Motor neuron (in vitro differentiated cells): ENCODE measurements at places on chromosomes 16 and 17. TPM values are rescaled to one million over a fixed set of nuclear protein-coding genes. Genes with fewer than 3 reads are reported as not detected.
A peak's percentile ranks its signal among the peaks of the same experiment; 100 is the strongest.

The ATAD5 gene
- 3.8 and 4.3 TPM in 2 replicates for total RNA-seq

The ZNF423 gene
- 27.4 and 29.7 TPM in 2 replicates for total RNA-seq

The PYY gene
- not detected in 2 replicates for total RNA-seq

The C17orf50 gene
- total RNA-seq = 0.58 TPM in 1 of 2 replicates, not detected in the other

DNA sequence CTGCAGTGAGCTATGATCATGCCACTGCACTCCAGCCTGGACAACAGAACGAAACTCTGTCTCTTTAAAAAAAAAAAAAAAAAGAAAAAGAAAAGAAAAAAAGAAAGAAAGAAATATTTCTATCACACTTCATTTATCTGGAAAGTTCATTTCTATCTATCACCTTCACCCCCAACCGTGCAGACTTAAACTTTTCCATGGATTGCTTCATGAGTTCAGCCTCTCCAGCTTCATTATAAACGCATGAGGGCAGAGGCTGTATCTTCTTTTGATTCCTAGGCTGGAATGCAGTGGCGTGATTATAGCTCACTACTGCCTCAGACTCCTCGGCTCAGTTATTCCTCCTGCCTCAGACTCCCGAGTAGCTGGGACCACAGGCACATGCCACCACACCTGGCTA, 28.2 kb downstream of the MRC2 start:
- ATAC-seq = no peak

DNA sequence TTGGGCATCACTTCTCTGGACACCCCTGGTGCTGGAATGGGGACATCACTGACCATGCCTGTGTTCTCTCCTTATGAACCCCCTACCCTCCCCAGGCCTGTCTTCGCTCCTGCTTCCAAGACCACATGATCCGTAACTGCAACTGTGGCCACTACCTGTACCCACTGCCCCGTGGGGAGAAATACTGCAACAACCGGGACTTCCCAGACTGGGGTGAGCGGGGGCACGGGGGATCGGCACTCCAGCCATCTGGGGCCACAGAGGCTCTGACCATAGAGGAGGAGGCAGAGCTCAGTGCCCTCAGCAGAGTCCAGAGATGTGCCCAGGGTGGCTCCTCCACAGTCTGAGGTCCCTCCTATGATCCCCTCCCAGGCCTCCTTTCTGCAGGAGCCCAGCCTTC, 73.5 kb downstream of the SCNN1B start:
- no peak for ATAC-seq

- ATAC-seq = peak; percentile 49
These were observed 34.8 kb upstream of the MTSS2 start for GRCh38 chr16:70720425-70721201.

GRCh38 chr16:70697594-70698170, 11.8 kb upstream of the MTSS2 start:
- peak; percentile 18 for ATAC-seq

GRCh38 chr17:64223283-64223682, 39.8 kb downstream of the TEX2 start:
- ATAC-seq = no peak

GRCh38 chr17:75685499-75685898, 18.4 kb downstream of the SAP30BP start:
- no peak for ATAC-seq

GRCh38 chr16:7422036-7422888, 89.6 kb downstream of the RBFOX1 start:
- peak; percentile 42 for ATAC-seq

DNA sequence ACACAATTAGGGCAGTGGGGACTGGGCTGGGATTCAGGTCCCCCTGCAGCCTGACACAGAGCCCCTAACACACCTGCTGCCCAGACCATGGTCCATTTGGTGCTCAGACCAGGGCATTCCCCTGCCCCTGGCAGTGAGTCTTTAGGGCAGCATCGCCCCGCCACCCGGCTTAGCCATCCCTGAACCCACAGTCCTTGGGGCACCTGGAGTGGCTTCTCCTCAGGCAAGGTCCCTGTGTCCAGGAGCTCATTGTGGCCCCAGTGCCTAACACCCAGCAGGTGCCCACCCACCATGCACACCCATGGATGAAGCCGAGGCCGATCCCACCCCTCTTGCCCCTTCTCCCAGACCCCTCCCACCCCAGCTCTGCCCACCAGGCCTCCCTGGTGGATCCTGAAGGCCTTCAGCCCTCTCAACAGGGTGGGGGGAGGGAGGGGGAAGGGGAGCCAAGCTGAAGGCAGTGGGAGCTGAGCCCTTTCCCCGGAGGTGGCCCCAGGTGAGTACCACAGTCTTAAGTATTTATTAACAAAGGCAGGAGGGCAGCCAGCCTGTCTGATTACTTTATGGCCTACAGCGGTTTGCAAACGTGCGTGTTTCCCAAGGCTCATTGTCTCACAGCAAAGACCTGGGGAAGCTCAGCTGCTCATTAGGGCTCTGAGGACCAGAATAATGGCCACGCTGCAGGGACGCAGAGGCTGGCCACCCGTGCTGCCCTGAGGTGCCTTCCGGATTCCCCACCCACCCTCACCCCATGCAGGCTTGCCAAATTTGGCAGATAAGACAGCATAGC, 38.5 kb downstream of the RBFOX3 start:
- no peak for ATAC-seq

DNA sequence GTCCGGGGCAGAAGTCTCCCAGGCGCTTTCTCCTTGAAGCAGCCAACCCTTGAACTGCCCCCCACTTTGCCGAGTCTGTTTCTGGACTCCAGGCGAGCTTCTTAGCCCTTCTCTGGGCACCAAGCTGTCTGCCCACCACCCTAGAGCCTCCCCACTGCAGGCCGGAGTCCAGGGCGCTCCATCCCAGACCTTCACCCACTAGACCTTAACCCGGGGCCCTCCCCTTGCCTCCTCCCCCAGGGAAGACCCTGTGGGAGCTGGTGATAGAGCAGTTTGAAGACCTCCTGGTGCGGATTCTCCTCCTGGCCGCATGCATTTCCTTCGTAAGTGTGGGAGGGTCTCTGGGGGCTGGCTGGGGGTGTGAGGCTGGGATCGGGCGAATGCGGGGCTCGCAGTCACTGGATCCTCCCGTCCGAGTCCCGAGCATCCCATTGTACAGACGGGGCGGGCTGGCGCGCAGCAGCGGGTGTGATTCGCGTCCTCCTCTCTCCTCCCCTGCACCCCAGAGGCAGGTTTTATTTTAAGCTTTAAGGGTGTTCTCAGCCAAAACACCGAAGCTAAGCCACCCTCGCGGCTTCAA, 1.1 kb downstream of the ATP2A1 start:
- ATAC-seq = peak; percentile 67
